ENCODE measurements at places on chromosomes 2 and 18.

DNA sequence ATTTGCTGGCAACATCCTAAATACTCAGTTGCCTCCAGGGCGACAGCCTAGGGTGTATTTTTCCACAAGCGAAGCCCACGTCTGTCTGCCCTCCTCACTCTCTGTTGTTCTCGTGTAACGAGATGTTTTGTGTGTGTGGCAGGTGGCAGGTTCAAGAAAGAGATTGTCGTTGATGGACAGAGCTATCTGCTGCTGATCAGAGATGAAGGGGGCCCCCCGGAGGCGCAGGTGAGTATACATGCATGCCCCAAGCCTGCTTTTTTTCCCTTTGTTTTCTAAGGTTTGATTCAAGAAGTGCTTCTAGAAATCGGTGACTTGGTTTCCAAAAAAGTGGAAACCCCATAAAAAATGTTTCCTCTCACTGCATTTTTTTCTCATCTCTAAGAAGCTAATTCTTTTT, 247.0 kb downstream of the AGAP1 start:
- DNase-seq = no peak

GRCh38 chr18:62101321-62101721, 85.5 kb downstream of the PIGN start:
- DNase-seq = no peak

DNA sequence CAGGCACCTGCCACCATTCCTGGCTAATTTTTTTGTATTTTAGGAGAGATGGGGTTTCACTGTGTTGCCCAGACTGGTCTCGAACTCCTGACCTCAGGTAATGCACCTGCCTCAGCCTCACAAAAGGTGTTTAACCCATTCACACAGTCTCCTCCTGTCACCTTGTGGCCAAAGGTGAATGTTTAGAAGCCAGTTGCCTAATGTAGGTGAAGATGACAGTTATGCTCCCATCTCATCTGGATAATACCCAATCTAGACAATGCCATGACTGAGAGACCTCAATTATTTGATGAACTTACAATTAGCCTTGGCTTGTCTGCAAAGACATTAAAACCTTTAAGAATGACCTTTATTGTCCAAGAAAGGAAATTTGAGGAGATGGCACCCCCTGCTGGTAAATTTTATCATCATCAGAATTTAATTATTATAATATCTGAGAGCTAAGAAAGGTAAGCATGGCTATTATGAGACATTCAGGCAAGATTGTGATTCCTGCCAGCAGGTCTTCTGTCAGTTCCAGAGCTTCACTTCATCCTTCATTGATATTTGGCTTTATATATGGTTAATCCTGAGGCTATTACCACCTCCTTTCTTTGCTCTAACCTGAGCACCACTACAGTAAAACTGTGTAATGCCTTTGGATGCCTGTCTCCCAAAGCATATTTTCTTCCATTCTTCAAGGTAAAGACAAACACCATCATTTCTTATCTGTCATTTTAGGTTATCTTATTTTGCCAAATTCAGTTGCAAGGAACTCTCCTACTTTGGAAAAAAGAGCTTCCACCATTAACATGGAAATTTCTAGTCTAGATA, 117.6 kb downstream of the FAM124B start:
- peak; percentile 55 for DNase-seq

DNA sequence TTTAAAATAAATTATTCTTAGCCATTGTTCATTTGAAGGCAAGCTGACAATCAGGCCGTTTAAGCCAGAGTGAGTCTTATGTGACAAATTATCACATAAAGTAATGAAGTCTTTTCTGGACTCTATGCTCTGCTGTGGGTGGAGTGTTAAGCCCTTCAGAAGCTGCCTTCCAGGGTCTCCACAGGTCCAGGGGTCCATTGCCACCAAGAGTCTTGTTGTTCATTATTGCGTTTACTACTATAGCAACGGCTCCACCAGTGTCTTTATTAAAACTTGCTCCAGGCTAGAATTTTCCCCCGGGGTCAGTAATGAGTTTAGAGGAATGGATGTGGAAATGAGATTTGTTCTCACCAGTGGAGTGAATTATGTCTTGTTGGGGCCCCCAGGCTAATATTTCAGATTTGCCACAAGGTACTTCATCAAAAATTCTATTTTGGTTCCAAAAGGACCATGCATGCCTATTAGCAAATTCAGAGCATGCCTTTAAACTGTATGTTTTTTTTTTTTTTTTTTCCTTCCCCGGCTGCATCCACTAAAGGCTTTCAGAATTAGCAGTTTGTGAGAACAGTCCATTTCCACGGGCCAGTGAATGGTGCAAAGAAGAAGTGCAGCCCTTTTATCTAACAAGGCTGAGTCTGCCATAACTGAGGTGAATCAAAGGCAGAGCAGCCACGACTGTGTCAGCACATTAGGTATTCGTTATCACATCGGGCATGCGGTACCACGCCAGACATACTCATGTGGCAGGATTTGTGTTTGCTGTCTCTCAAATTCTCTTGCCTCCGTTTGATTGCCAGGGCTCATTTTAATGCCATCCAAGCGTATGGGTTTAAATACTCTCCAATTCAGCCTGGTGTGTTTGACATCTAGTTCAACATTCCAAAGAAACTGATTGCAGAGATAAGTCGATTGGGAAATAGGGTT, 26.2 kb upstream of the LRRTM1 start:
- DNase-seq = no peak

- DNase-seq = peak; percentile 32
These were observed 113.5 kb downstream of the EPHA4 start for GRCh38 chr2:221458578-221458977.

GRCh38 chr2:126154256-126154785, 501.6 kb upstream of the GYPC start:
- no peak for DNase-seq

DNA sequence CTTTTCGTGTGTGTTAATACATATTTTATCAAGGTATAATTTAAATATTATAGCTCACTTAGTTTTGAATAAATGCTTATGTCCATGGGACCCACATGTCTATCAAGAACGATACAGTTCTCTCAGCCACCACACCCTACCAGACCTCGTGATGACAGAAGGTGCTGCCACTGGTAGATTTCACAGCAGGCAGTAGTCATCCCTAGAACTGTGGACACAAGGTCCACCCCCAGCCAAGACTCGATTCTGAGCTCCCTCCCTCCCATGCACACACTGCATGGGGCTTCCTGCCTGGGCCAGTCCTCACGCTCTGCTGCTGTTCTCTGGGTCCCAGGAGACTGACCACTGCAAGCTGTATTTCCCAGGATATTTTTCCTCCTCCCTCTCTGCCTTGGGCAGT, 26.5 kb upstream of the CREB1 start:
- no peak for DNase-seq

GRCh38 chr2:47205576-47206141, 50.6 kb upstream of the STPG4 start:
- no peak for DNase-seq

DNA sequence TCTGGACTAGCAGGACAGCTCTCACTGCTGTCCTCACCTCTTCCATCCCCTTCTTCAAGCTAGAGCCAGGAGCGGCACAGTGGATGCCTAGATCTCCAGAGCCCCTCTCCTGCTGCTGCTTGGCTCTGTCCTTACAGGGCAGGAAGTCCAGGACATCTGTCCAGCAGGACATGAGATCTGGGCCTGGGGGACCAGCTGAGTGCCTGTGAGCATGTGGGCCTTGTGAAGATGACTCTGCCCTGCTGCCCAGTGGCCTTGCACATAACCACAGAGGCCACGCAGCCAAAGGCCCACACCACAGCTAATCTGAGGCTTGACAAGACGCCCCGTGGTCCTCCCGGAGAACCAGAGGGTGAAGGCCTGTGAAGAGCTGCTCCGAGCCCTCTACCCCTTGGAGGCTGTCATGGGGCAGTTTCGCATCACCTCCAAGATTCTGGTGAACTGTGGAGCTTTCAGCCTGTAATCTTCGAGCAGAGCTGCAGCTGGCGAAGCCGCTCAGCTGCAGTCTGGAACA, 516.7 kb upstream of the HS6ST1 start:
- DNase-seq = no peak

GRCh38 chr2:207812726-207813080, 43.0 kb upstream of the FZD5 start:
- DNase-seq = peak; percentile 69

DNA sequence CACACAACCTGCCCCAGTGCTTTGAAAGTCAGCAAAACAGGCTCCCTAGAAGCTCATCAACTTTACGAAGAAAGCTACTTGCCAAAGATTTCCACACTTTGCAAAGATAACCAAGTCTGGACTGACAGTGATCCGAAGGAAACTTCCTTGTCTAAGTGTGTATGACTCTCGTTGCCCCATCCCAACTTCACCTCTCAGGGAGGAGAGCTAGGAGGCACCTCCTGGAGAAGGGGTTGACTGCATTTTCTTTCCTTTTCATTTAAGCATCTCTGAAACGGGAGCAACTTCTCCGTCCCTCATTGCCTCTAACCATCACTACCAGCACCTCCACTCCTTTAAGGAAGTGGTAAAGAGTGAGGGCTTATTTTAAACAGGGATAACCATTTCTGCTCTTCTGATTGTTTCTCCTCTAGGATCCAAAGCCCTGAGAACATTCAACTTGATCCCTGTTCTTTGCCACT, 7.0 kb downstream of the ZEB2 start:
- DNase-seq = no peak

- DNase-seq = no peak
These were observed 305.9 kb downstream of the CELF4 start for GRCh38 chr18:37259711-37260110.

DNA sequence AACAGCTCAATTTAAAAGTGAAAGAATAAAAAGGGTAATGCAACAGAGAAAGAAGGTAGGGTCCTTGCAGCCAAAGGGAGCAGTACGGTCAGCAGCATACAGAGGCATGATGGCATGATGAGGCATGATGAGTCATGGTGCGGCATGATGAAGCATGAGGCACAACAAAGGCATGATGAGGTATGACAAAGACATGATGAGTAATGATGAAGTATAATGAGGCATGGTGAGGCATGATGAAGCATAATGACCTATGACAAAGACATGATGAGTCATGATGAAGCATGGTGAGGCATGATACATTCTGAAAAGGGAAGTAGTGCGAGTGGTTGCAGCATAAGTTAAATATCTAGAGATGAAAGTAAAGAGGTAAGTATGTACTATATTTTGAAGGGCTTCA, 673.2 kb downstream of the TMEM182 start:
- DNase-seq = no peak

DNA sequence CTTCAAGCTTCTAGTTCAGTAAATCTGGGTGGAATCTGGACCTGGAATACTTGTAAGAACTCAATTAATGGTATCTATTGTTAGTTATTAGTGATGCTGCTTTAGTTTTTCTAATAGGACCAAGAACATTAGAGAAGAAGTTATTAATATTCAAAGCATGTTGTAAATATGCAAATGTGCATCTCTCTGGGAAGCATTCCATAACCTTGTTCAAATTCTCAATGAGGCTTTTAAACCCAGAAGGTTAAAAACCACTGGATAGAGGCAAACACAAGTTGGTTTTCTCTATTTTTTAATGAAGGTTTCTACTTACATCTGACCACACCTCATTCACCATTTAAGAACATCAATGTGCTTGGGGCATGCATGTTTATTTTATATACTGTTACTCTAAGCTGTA, 16.1 kb upstream of the ACVR1C start:
- no peak for DNase-seq

DNA sequence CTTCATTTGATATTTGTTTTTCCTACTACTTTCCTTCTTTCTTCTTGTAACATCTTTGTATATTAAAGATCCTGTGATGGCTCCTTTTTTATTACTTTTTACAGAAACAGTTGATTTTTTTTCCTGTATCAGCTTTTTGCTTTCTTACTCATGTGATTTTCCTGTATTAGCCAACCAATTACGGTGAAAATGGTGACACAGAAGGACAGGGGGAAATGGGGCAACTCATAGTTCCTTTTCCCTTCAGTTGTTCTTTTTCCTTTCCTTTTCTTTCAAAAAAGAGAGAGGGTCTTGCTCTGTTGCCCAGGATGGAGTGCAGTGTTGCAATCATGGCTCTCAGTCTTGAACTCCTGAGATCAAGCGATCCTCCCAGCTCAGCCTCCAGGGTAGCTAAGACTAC, 117.8 kb downstream of the ATL2 start:
- DNase-seq = no peak

- no peak for DNase-seq
These were observed 20.3 kb upstream of the LAPTM4A start for GRCh38 chr2:20071397-20072383.

DNA sequence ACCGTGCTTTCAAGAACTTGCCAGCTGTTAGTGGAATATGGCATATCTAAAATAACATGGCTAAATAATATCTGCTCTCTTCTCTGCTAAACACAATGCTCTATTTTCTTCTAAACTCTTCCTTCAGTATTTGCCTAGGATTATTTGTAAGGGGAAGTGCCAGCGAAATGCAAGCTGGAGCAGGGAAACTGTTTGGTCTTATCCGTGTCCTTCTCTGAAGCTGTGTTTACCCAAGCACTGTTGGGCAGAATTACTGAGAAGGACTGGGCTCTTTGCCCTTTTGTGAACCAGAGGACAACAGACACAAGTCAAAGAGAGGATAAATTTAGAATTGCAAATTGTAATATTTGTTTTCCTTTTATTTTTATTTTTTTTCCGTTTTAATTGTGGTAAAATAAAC, 23.6 kb downstream of the CPO start:
- DNase-seq = no peak

- DNase-seq = no peak
These were observed 466.6 kb upstream of the TNP1 start for GRCh38 chr2:217326238-217327022.

DNA sequence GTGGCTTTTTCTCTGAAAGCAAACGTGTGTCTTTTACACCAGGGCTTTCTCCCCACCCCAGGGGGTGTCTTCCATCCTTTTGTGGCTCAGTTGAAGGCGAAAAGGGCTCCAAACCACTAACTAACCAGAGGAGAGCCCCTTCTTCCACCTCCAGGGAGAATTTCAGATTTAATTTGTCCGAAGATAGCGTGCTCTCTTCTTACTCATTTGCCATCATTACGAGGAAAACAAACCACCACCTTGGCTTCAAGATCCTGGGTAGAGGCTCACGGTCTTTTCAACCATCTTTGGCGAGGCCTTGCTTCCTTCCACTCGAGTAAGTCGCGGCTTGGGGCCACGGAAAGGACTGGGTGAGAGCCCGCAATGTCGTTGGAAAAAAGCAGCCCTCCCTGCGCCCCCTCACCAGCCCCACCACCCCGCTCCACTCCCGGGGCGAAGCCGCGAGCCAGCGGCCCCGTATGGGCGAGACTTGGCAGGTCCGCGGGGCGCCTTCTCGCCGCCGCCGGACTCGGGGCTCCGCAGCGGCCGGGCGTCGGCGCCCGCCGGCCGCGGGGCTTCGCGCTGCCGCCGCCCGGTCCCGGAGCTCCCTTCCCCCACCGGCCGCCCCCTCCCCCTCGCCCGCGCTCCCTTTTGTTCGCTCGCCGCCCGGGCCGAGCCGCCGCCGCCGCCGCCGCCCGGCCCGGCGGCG, 1.7 kb upstream of the ZNF532 start:
- peak; percentile 83 for DNase-seq

GRCh38 chr2:59684116-59684770, 869.2 kb downstream of the BCL11A start:
- no peak for DNase-seq

- DNase-seq = no peak
These were observed 54.0 kb upstream of the NOSTRIN start for GRCh38 chr2:168748461-168748860.

GRCh38 chr18:13290856-13291271, 72.3 kb downstream of the LDLRAD4 start:
- DNase-seq = no peak

- no peak for DNase-seq
These were observed 373.6 kb upstream of the TRIB2 start for GRCh38 chr2:12343141-12343540.

- no peak for DNase-seq
These were observed 23.7 kb upstream of the GCG start for GRCh38 chr2:162175714-162176113.

Measured in retina (tissue), 1 donor.